ENCODE measurements at places on chromosomes 2 and 18.

GRCh38 chr2:64943387-64944150 lies 45.6 kb upstream of the SLC1A4 start:
- DNase-seq, result peak; percentile 78

- no peak for DNase-seq
Observed at GRCh38 chr18:24831871-24832665, 371.6 kb downstream of the HRH4 start.

GRCh38 chr2:149329489-149330126 lies 779 bp upstream of the LYPD6 start:
- DNase-seq, result no peak

GRCh38 chr2:135475128-135475527 lies 55.9 kb downstream of the ZRANB3 start:
- no peak for DNase-seq

DNA sequence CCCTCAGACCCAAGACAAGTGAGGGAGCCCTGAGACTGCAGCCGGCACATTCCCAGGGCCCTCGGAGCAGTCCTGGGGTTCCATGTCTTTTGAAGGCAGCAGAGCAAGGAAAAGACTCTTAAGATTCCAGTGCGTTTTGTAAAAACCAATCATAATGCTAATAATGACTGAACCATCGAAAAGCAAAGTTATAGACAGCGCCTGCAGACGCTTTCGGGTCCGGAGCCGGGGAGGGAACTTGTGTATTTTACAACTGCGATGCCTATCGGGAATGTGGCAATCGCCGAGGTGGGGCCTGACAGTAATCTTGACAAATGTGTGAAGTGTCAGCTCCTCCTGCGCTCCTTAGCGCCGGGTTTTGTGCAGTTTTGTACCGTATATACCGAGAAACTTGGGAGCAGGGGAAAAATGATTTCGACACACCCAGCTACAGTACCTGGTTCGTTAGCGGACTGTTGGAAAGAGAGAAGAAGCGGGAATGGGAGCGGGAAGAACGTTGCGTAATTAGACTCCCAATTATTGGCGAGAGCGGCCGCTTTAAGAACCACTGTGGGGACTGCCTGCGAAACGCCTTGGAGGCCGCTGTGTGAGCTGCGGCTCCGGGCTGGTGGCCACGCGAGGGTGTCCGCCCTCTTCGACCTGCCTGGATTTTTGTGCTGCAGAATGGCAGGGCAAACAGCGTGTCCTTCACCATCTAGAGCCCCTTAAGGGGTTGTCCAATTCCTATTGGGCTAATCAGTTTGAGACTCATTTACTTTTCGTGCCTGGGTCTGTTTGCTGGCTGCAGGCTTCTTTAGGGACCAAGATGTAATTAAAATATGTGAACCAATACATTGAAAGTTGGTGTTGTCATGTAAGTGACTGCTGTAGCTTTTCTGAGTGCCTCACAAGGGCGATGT lies 2.4 kb downstream of the EPAS1 start:
- peak; percentile 41 for DNase-seq

GRCh38 chr2:210558708-210559107 lies 2.3 kb downstream of the CPS1 start:
- no peak for DNase-seq

DNA sequence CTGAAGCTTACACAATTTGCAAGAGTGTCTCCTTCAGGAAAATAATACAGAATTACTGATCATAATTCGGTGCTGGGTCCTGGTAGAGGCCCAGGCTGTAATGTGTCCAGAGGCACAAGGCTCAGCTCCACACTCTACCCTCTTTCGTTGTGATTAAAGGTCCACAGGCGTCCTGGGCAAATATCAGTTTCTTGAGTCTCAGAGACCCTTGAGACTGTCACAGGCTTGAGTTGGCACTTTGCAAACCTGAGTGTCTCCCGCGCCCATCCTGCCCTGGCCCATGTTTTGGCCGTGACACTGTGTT lies 46.9 kb upstream of the SMAD7 start:
- DNase-seq, result no peak

GRCh38 chr2:40260437-40260836 lies 191.5 kb downstream of the SLC8A1 start:
- DNase-seq, result no peak

GRCh38 chr2:179037807-179038206 lies 12.1 kb downstream of the CCDC141 start:
- DNase-seq, result no peak

- no peak for DNase-seq
Observed at GRCh38 chr2:100121124-100121718, 21.2 kb downstream of the AFF3 start.

Measured in head of caudate nucleus (tissue), 42 donors.